ENCODE measurements at places on chromosomes 2 and 18.

GRCh38 chr2:6877402-6878304 lies at the start of gene RSAD2:
TSS of gene RSAD2 (plus strand) at chr2:6877777. CDS start at chr2:6877801, 24 bp downstream.
- DNase-seq, result peak; percentile 52

DNA sequence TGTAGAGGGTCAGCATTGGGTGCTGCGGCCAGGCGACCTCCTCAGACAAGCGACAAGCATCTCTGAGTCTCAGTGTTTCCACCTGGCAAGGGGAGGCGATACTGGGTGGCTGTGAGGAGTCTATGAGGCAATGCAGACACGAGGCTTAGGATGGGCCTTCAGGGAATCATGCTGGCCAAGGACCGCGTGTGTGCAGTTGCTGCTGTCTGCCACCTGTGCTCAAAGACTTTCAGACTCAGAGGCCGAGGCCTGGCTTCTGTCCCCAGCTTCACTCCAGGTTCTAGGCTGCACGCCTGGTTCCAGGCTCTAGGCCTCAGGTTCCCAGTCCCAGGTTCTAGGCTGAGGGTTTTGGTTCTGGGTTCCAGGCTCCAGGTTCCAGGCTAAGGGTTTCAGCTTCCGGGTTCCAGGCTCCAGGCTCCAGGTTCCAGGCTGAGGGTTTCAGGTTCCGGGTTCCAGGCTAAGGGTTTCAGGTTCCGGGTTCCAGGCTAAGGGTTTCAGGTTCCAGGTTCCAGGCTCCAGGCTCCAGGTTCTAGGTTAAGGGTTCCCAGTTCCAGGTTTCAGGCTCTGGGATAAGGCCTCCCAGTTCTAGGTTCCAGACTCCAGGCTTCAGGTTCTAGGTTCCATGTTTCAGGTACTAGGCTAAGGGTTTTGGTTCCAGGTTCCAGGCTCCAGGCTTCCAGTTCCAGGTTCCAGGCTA lies 14.8 kb downstream of the LRRFIP1 start:
- no peak for DNase-seq

GRCh38 chr2:226336283-226336682 lies 463.3 kb downstream of the IRS1 start:
- DNase-seq, result no peak

DNA sequence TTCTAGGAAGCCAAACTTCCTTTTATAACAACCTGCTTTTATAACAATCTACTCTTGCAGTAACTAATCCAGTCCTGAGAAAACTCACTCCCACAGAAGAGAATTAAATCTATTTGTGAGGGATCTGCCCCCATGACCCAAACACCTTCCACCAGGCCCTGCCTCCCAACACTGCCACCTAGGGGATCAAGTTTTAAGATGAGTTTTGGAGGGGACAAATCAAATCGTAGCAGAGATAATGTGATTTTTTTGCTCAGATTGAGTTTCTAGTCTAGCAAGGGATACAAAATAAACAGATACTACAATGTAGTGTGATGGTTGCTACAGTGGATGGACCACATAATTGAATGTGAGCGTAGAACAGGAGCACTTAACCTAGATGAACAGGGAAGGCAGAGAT lies 52.2 kb downstream of the NCOA1 start:
- no peak for DNase-seq

- DNase-seq, result no peak
These were observed 107.7 kb downstream of the CBLN2 start for GRCh38 chr18:72436401-72436800.
